Stimulated activated CD8-positive, alpha-beta memory T cell treated with anti-CD3 and anti-CD28 coated beads, Interleukin-7, amount 100 ng/mL, for 1 hour (primary cell): ENCODE measurements at places on chromosomes 4 and X.

DNA sequence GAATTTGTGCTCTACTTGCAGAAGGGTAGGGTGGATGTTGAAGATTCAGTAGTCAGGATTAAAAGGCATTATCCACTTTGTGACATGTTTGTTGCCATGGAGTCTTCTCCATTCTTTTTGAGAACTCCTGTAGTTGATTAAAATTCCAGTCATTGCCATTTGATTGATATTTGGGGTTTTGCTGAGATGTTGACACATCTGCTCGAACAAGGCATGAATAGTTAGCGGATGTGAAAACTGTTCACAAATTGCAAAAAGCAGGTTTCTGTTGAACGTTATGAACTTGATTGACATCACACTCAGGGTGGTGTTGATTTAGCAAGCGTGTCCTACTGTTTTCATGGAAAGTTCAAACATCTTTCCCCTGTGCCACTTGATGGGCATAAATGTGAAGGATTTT lies 16.9 kb downstream of the LIMCH1 start:
- DNase-seq = no peak

- DNase-seq = no peak
These were observed 16.2 kb downstream of the UBE2K start for GRCh38 chr4:39714166-39714565.

DNA sequence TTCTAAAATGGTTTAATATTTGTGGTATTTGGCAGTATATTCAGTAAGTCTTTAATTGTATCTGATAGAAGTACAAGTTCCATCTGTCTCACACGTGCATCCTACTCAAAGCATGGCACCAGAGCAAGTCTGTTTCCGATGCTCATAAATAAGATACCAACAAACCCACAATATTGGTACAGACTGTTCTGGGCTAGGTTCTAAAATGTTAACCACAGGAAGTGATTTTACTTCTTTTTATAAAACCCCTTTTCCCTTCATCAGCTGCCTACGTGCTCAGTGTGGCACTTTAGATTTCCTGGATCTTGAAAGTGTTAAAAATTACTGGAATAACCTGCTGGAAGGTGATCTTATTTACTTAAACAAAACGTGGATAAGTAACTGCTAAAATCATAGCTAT lies 165.1 kb downstream of the CFAP299 start:
- DNase-seq = no peak

DNA sequence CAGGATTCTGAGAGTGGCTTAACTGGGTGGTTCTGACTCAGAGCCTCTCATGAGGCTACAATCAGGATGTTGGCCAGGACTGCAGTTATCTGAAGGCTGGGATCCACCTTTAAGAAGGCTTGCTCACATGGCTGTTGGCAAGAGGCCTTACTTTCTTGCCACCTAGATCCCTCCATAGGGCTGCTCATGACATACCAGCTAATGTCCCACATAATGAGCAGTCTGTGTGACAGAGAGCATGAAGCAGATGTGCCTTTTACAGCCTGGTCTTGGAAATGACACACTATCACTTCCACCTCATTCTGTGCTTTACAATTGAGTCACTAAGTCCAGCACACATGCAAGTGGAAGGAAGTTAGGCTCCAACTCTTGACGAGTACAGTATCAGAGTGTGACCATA lies 4.3 kb upstream of the RBM3 start:
- no peak for DNase-seq

GRCh38 chr4:98573791-98574190 lies 84.6 kb downstream of the TSPAN5 start:
- DNase-seq = no peak

DNA sequence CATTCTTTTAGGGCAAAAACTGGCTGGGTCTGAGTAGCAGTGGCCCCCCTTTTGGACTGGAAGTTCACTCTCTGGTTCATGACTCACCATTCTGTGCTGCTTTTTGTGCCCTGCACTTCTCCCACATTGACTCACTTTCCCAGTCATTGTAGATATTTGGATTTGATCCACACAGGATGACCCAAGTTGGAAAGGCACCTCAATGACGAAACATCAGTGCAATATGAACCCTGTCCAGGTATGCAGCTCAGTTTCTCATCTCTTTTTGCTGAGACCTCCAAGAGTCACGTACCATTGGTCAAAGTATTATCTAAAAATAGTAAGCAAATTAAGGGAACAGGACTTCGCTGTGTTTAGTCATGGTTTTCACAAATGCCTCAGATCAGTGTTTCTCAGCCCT lies 92.7 kb downstream of the CBLL2 start:
- DNase-seq = no peak

GRCh38 chr4:178602833-178603232 lies 1160.6 kb upstream of the AGA start:
- no peak for DNase-seq

DNA sequence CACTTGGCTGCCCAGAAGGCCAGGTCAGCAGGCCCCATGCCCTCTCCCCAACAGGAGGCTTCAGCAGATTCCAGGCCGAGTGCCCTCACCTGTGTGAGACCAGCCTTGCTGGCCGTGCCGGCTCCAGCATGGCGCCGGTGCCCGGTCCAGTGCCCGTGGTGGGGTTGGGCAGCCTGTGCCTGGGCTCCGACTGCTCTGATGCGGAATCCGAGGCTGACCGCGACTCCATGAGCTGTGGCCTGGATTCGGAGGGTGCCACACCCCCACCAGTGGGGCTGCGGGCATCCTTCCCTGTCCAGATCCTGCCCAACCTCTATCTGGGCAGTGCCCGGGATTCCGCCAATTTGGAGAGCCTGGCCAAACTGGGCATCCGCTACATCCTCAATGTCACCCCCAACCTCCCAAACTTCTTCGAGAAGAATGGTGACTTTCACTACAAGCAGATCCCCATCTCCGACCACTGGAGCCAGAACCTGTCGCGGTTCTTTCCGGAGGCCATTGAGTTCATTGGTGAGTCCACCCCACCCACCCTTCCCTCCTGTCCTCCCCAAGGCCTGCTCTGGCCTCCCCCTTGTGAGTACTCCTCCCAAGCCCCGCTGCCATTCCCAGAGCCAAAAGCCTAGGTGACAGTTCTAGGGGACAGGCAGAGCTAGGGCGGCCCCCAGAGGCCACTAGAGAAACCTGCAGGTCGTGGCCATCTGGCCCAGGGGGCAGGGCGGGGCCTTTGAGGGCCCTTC lies 2.3 kb downstream of the DUSP9 start:
- no peak for DNase-seq

DNA sequence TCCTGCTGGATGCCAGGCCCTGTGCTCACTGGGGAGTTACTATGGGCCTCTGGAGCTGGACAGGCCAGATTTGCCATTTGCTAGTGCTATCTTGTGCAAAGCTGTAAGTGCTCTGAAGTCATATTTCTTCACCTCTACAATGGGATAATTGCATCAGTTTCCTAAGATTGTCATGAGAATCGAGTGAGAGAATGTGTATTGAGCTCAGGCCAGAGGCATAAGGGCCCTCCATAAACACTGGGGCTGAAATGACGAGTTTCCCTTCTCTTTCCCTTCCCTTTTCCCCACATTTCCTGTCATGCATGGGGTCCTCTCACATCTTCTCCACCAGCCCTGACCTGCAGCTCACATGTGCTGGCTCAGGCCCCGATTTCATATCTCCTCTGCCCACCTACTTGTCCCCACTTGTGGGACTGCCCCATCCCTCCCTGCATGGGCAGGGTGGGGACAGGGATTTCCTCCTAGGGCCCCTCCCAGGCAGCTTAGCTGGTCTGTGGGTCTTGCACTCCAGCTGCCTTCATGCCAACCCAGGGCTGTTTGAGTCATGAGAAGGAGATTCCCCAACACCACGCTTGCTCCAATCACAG lies 358.8 kb downstream of the MID1IP1 start:
- DNase-seq = no peak

- DNase-seq = no peak
These were observed 108.8 kb downstream of the SPRY1 start for GRCh38 chr4:123505095-123506010.

GRCh38 chrX:39819921-39820849 lies 277.6 kb downstream of the BCOR start:
- DNase-seq = no peak

DNA sequence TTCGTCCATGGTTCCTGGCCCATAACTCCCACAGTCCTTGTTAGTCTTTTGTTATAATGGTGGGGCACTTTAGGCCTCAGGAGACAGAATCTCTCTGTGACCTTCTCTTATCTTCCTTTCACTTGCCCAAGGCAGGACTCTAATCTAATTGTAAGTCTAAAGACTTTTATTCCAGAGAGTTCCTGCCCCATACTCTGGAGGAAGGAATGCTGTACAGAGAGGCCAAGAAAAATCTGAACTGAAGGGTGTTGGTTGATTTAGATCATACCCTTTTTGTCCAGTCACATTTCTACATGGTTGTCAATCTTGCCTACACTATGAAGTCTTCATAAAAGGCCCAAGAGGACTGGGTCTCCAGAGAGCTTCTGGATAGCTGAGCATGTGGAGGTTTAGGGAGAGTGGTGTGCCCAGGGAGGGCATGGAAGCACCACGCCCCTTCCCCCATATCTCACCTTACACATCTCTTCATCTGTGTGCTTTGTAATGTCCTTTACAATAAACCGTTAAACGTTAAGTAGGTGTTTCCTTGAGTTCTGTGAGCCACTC lies 84.5 kb downstream of the AFF1 start:
- DNase-seq = no peak

GRCh38 chr4:153341575-153342090 lies 2.9 kb upstream of the MND1 start:
- DNase-seq = no peak

GRCh38 chr4:148288448-148288847 lies 153.8 kb downstream of the NR3C2 start:
- no peak for DNase-seq

- no peak for DNase-seq
These were observed 72.6 kb downstream of the GC start for GRCh38 chr4:71711044-71711984.

DNA sequence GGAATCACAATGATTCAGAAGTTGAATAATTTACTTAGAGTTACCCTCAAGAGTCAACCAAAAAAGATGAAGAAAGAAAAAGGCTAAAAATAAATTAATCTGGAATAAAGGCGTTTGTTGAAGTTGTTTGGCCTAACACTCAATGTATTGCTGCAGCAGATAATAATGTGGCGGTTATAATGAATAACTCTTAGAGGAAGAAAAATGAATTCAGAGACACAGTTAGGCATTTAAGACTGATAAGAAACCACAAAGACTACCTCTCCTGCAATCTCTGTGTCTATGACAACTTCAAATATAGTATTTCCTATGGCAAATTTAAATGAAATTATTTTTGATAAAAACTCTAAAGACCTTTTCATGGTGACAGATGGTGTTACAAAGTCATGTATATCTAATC lies 1369.1 kb upstream of the AGA start:
- DNase-seq = no peak

- no peak for DNase-seq
These were observed 11.7 kb downstream of the RELL1 start for GRCh38 chr4:37674439-37674838.

DNA sequence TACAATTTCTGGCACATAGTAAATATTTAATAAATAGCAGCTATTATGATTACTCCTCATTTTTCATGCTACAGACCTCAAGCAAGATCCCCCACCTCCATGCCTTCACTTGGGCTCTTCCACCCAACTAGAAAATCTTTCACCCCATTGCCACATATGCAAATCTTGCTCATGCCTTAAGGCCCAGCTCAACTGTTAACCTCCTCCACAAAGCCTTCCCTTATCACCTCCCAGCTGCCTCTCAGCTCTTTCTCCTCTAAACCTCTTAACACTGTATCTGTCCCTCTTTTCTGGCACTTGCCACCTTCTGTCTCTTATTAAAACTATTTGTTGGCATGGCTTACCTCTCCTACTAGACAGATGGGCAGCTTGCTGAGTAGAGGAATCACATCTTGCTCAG lies 51.5 kb downstream of the PJA1 start:
- no peak for DNase-seq

- no peak for DNase-seq
These were observed 27.6 kb upstream of the C1QTNF7 start for GRCh38 chr4:15400226-15400625.

DNA sequence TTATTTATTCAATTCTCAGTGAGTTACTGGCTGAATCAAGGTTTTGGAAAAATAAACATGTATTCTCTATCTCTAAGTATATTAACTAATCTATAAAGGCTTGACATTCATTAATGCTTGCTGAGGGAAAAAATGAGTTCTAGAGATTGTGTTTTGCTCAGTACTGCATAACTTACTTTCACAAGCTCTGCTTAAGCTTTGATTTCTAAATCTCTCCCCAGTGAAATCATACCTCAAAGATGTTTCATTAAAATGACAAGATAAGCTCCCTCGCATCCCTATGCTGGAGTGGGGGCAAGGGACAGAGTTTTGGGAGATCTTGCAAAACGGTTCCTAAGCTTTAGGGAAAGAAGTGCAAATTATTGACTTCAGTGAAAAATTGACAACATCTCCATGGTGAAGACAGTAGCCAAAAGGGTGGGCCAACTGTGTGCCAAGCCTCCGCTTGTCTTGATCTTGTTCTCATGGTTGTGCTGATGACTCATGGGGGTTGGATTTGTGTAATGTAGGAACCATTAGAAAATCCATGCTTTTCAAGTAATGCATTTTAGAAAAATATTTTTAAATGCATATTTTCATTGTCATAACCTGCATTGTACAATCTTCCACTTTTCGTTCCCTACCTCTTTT lies 521.4 kb downstream of the RPA4 start:
- DNase-seq = no peak

DNA sequence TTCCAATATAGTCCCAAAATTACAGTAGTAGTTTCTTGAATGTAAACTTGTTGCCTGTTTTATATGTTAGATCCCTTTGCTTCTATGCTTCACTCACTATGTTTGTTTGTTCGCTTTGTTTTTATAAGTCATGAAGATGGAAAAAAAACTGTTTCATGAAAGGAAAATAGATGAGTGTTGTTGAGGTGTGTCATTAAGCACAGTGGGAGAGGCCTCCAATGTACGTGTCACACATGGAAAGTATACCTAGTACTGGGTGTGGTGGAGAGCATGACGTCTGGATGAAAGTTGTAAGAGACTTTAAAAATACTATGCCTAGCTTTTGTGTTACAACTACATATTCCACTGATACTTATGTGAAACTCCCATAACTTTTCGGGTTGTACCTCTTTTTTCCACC lies 28.4 kb downstream of the PLS3 start:
- DNase-seq = no peak

DNA sequence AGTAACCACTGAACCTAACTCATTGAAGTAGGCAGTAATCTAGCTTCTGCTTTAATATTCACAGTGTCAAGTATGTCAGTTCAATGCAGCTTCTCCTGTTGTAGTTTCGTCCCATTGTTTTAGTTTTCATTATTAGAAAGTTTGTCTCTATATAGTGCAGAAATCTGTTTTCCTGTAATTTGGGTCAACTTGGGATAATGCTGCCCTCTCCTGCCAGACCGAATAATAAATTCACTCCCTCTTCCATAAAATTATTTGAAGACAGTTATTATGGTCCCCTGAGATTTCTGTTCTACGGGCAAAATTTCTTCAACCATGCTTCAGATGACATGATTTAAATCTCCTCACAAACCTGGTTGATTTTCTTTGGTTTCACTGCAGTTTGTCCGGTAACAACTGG lies 4.6 kb upstream of the LUZP4 start:
- DNase-seq = no peak

GRCh38 chr4:6963139-6963611 lies 53.5 kb downstream of the TBC1D14 start:
- DNase-seq = no peak

GRCh38 chr4:155094201-155094820 lies 114.1 kb upstream of the NPY2R start:
- no peak for DNase-seq
